ENCODE measurements at places on chromosomes 12 and 14. TPM values are rescaled to one million over a fixed set of nuclear protein-coding genes. Genes with fewer than 3 reads are reported as not detected.

Gene LBHD2
- not detected for total RNA-seq

Gene GON7
- 13.8 TPM for total RNA-seq

Gene GLT1D1
- 0.60 TPM for total RNA-seq

Gene GLT8D2
- 0.16 TPM for total RNA-seq

Gene OR4E2
- total RNA-seq, result 0.12 TPM

Gene TRIM9
- 0.93 TPM for total RNA-seq

Gene JDP2
- 0.46 TPM for total RNA-seq

Gene SLC8A3
- 0.09 TPM for total RNA-seq

Gene SSTR1
- not detected for total RNA-seq

Gene PIK3C2G
- total RNA-seq, result not detected

Gene JPH4
- not detected for total RNA-seq

Gene MUCL1
- total RNA-seq, result not detected

Gene IQSEC3
- total RNA-seq, result 1.6 TPM

Gene PARPBP
- 18.0 TPM for total RNA-seq

Data from activated naive CD4-positive, alpha-beta T cell treated with anti-CD3 and anti-CD28 coated beads, Interleukin-2, amount 50 U/mL, for 72 hours (primary cell).